ENCODE measurements at places on chromosomes 4 and X. TPM values are rescaled to one million over a fixed set of nuclear protein-coding genes. Genes with fewer than 3 reads are reported as not detected.

- no peak for DNase-seq
- no peaks in the 10 kb centered on the region for H3K36me3 ChIP-seq
- peaks cover 12% of the 10 kb centered on the region for H3K27me3 ChIP-seq
- H3K27ac ChIP-seq: no peak overlapping the region
- H3K4me3 ChIP-seq: no peak overlapping the region
- H3K4me1 ChIP-seq: peaks cover 8% of the 10 kb centered on the region
Measured at GRCh38 chr4:89563431-89563830, 255.8 kb upstream of the GPRIN3 start.

Gene SLITRK2
- total RNA-seq: not detected

DNA sequence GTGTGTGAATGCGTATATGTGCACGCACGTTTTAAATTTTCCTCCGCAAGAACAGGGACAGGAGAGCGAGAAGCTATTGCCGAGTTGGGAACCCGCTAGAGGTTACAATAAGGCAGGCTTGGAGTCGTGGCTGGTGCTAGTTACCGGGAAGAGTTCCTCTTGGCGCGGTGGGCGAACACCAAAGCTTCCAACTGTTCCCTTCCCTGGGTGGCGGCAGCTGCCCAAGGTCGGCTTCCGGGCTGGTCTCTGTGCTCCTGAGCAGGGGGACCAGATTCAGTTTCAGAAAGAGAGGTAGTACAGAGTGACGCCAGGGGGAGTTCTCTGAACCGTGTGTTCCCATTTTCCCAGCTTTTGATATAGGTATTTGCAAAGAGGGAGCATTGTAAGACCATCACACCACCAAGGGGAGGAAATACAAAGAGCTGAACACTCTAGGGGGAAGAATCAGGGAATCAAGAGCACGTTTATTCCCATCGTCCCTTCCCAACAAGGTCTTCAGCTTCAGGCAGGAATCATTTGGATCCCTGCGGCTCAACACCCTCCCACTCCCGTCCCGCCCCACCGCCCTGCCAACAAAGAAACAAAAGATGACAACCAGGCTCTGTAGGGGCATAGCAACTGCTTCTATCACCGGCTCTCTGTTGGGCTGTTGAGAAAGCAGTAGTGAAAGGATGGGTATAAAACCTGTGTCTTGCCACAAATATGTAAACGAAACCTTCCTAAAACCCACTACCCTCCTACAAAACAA lies 113.6 kb upstream of the TEX13C start:
- DNase-seq: no peak
- peak overlapping the region; percentile 75 for H3K4me3 ChIP-seq
- H3K4me1 ChIP-seq: peaks cover 18% of the 10 kb centered on the region
- H3K27me3 ChIP-seq: peaks cover 50% of the 10 kb centered on the region
- no peak overlapping the region for H3K27ac ChIP-seq
- H3K36me3 ChIP-seq: no peaks in the 10 kb centered on the region

- H3K36me3 ChIP-seq: no peaks in the 10 kb centered on the region
- DNase-seq: no peak
- no peaks in the 10 kb centered on the region for H3K27me3 ChIP-seq
Measured at GRCh38 chrX:5702890-5703289, 525.8 kb downstream of the NLGN4X start.

- H3K27ac ChIP-seq: peak overlapping the region; percentile 63
- no peak overlapping the region for H3K4me3 ChIP-seq
- H3K4me1 ChIP-seq: peaks cover 23% of the 10 kb centered on the region
- H3K27me3 ChIP-seq: no peaks in the 10 kb centered on the region
- no peak for DNase-seq
Measured at GRCh38 chrX:41862562-41863184, 60.7 kb downstream of the CASK start.

Gene BLOC1S4
- total RNA-seq: 21.5 TPM

Gene MAOA
- 0.54 TPM for total RNA-seq

Measured in activated T-helper 1 cell treated with anti-CD3 and anti-CD28 coated beads, Interleukin-12 subunit alpha, Interleukin-12 subunit beta, Interleukin-2, Interleukin-4 antibody, amounts not matched to agents 30 ng/mL and 10 ng/mL and 1 ng/mL, durations not matched to agents 14 hours and 24 hours and 36 hours (primary cell).